ENCODE measurements at places on chromosomes 4 and X. TPM values are rescaled to one million over a fixed set of nuclear protein-coding genes. Genes with fewer than 3 reads are reported as not detected.

- H3K4me3 ChIP-seq = no peak overlapping the region
- DNase-seq = peak; percentile 53
- H3K27me3 ChIP-seq = no peaks in the 10 kb centered on the region
- H3K27ac ChIP-seq = no peak overlapping the region
- no peaks in the 10 kb centered on the region for H3K4me1 ChIP-seq
Observed at GRCh38 chrX:11533199-11533651, 132.5 kb downstream of the ARHGAP6 start.

- peaks cover 12% of the 10 kb centered on the region for H3K36me3 ChIP-seq
- no peak overlapping the region for H3K27ac ChIP-seq
- H3K27me3 ChIP-seq = no peaks in the 10 kb centered on the region
- DNase-seq = no peak
- no peak overlapping the region for H3K4me3 ChIP-seq
- no peaks in the 10 kb centered on the region for H3K4me1 ChIP-seq
Observed at GRCh38 chr4:183639291-183639690, 19.7 kb downstream of the RWDD4 start.

SLC9B1 gene
- 1.0 TPM for polyA plus RNA-seq

NEUROG2 gene
- polyA plus RNA-seq = not detected

- H3K27me3 ChIP-seq = no peaks in the 10 kb centered on the region
- H3K36me3 ChIP-seq = no peaks in the 10 kb centered on the region
- H3K4me1 ChIP-seq = no peaks in the 10 kb centered on the region
- H3K27ac ChIP-seq = no peak overlapping the region
- no peak for DNase-seq
Observed at GRCh38 chrX:120791013-120791643, 84.5 kb downstream of the CT47B1 start.

GRCh38 chr4:184833046-184833838 is 7.5 kb upstream of the ACSL1 start:
- H3K4me3 ChIP-seq = no peak overlapping the region
- no peak overlapping the region for H3K27ac ChIP-seq
- peaks cover 9% of the 10 kb centered on the region for H3K27me3 ChIP-seq

GRCh38 chr4:76624241-76624681 is 189.2 kb downstream of the SHROOM3 start:
- peaks cover 40% of the 10 kb centered on the region for H3K4me1 ChIP-seq
- no peak overlapping the region for H3K4me3 ChIP-seq
- peaks cover 6% of the 10 kb centered on the region for H3K36me3 ChIP-seq

MAPK10 gene
- polyA plus RNA-seq = 18.9 TPM

SPANXA1 gene
- not detected for polyA plus RNA-seq

SHROOM2 gene
- polyA plus RNA-seq = 7.0 TPM

- H3K27ac ChIP-seq = no peak overlapping the region
- no peak for DNase-seq
- H3K4me1 ChIP-seq = no peaks in the 10 kb centered on the region
- no peak overlapping the region for H3K4me3 ChIP-seq
- no peaks in the 10 kb centered on the region for H3K27me3 ChIP-seq
Observed at GRCh38 chrX:110853610-110854009, 58.0 kb upstream of the CHRDL1 start.

GRCh38 chr4:34250562-34250961 is 1993.8 kb downstream of the ARAP2 start:
- no peak overlapping the region for H3K27ac ChIP-seq
- no peak for DNase-seq
- H3K4me3 ChIP-seq = no peak overlapping the region
- H3K36me3 ChIP-seq = no peaks in the 10 kb centered on the region

PRR32 gene
- polyA plus RNA-seq = 0.18 TPM

SMARCA1 gene
- polyA plus RNA-seq = 43.9 TPM

ZMAT1 gene
- polyA plus RNA-seq = 18.4 TPM

DNA sequence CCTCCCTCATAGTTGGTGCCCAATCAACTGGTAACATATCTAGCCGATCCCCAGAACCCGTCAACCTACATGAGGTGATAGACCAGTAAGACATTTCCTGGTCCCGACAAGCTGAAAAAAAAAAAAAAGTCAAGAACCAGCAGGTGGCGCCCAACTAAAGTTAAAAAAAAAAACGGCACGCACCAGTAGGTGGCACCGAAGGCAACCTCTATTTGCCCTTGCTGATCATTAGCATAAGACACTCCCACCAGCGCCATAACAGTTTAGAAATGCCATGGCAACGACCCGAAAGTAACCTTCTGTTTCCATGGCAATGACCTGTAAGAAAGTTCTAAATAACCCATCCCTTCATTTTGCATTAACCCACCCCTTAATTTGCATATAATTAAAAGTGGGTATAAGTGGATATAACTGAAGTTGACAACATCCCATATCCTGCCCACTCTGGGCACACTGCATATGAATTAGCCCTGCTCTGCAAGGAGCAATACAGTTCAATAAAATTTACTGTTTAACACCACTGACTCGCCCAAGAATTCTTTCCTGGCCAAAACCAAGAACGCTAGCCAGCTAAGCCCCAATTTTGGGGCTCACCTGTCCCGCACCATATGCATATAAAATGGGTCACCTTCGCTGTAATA is 83.9 kb upstream of the SPANXB1 start:
- no peaks in the 10 kb centered on the region for H3K27me3 ChIP-seq
- H3K36me3 ChIP-seq = no peaks in the 10 kb centered on the region
- no peaks in the 10 kb centered on the region for H3K4me1 ChIP-seq

DNA sequence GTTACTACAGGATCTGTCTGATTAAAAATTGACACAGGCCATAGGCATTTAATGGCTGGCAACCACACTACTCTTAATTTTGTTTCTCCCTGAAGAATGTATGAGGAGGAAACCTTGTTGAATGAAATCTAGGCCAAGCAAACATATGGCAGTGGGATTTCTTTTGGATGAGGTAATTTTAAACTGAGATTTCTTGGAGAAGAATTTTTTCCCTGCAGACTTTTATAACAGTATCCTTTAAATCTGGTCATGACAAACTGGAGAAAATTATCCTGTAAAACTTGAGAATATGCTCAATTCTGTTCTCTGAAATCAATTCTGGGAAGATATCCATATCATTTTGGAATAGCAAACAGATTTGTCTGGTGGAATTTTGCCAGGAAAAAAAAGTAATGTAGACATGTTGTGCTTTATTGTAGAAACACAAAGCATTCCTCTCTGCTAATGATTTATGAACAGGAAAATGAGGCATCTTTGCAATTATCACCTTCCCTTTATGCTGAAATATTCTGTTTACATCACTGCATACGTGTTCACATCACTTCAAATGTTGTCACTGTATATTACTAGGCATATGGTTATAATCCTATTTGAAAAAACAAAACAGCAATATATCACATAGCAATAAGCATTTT is 108.3 kb upstream of the ARSJ start:
- no peak overlapping the region for H3K4me3 ChIP-seq
- DNase-seq = no peak
- H3K4me1 ChIP-seq = no peaks in the 10 kb centered on the region
- no peak overlapping the region for H3K27ac ChIP-seq
- H3K27me3 ChIP-seq = no peaks in the 10 kb centered on the region

- no peak overlapping the region for H3K27ac ChIP-seq
- peaks cover 3% of the 10 kb centered on the region for H3K4me1 ChIP-seq
- H3K4me3 ChIP-seq = no peak overlapping the region
- no peaks in the 10 kb centered on the region for H3K27me3 ChIP-seq
Observed at GRCh38 chr4:98890702-98891455, 38.1 kb downstream of the EIF4E start.

- H3K4me1 ChIP-seq = no peaks in the 10 kb centered on the region
- no peak overlapping the region for H3K4me3 ChIP-seq
- H3K36me3 ChIP-seq = no peaks in the 10 kb centered on the region
- no peak overlapping the region for H3K27ac ChIP-seq
- DNase-seq = no peak
Observed at GRCh38 chrX:134694333-134695322, 36.4 kb upstream of the PLAC1 start.

GRCh38 chrX:134484039-134484438 is 24.1 kb downstream of the HPRT1 start:
- no peaks in the 10 kb centered on the region for H3K27me3 ChIP-seq
- DNase-seq = peak; percentile 4
- H3K4me1 ChIP-seq = no peaks in the 10 kb centered on the region
- H3K27ac ChIP-seq = no peak overlapping the region
- no peak overlapping the region for H3K4me3 ChIP-seq

DNA sequence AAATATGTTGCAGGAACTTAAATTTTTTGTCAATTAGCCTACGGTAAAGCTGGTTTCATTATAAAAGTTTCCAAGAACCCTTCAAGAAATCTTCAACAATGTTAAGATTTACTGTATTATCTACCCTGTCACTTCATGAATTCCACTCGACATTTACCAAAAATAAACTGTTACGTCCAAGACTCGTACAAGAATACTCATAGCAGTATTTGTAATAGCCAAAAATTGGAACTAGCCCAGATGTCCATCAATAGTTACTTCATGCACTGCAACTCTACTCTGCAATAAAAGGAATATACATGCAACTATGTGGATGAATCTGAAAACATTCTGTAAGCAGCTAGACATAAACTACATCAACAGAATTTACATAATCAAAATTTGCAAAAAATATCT is 13.4 kb downstream of the RBMX start:
- H3K4me3 ChIP-seq = no peak overlapping the region
- no peaks in the 10 kb centered on the region for H3K27me3 ChIP-seq
- H3K36me3 ChIP-seq = peaks cover 30% of the 10 kb centered on the region
- H3K4me1 ChIP-seq = no peaks in the 10 kb centered on the region

DNA sequence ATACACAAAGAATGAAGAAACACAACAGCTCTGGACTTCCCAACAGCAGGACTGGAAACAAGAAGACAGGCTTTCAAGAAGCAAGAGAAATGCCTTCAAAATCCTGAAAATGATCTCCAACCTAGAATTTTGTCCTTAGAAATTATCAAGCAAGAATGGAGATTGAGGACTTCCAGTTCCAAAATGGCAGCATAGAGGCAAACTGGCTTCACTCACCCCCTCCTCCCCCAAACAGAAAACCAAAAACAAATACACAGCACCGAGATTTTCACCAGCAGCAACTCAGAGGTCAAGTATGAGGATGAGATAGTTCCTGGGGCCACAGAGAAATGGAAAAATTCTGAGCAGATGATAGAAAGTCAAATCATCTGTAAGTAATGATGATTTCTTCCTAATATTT is 40.5 kb upstream of the LRBA start:
- no peak overlapping the region for H3K4me3 ChIP-seq
- H3K36me3 ChIP-seq = no peaks in the 10 kb centered on the region
- no peak overlapping the region for H3K27ac ChIP-seq
- no peaks in the 10 kb centered on the region for H3K27me3 ChIP-seq
- H3K4me1 ChIP-seq = no peaks in the 10 kb centered on the region
- DNase-seq = no peak

GRCh38 chr4:185881430-185881829 is 69.4 kb upstream of the SORBS2 start:
- no peak overlapping the region for H3K4me3 ChIP-seq
- H3K4me1 ChIP-seq = no peaks in the 10 kb centered on the region
- H3K27me3 ChIP-seq = no peaks in the 10 kb centered on the region
- no peak overlapping the region for H3K27ac ChIP-seq
- no peak for DNase-seq
- H3K36me3 ChIP-seq = no peaks in the 10 kb centered on the region

DNA sequence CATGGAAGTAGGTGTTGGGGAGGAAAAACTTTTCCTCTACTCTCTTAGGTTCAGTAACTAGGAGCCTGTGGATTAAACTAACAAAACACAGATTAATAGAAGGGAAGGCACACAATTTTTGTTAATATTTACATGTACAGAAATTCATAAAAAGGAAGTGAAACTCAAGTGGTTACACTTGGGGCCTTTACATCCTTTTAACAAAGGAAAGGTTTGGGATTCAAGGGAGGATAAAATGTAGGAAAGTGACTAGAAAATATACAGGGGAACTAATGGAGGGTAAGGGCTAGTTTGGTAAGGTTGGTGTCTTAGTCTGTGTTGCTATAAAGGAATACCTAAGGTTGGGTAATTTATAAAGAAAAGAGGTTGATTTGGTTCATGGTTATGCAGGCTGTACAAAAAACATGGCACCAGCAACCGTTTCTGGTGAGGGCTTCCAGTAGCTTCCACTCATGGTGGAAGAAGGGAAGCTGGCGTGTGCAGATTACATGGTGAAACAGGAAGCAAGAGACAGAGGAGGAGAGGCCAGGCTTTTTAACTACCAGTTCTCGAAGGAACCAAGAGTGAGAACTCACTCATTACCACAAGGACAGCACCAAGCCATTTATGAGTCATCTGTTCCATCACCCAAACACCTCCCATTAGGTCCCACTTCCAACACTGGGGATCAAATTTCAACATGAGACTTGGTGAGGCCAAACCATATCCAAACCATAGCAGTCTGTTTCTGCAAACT is 124.4 kb downstream of the CHRDL1 start:
- H3K36me3 ChIP-seq = no peaks in the 10 kb centered on the region
- H3K4me1 ChIP-seq = no peaks in the 10 kb centered on the region
- no peak overlapping the region for H3K27ac ChIP-seq
- DNase-seq = no peak
- H3K4me3 ChIP-seq = no peak overlapping the region

- H3K4me1 ChIP-seq = no peaks in the 10 kb centered on the region
- H3K27me3 ChIP-seq = no peaks in the 10 kb centered on the region
- H3K27ac ChIP-seq = no peak overlapping the region
- no peak overlapping the region for H3K4me3 ChIP-seq
- H3K36me3 ChIP-seq = no peaks in the 10 kb centered on the region
- no peak for DNase-seq
Observed at GRCh38 chr4:116880625-116881024, 204.8 kb downstream of the TRAM1L1 start.

DNA sequence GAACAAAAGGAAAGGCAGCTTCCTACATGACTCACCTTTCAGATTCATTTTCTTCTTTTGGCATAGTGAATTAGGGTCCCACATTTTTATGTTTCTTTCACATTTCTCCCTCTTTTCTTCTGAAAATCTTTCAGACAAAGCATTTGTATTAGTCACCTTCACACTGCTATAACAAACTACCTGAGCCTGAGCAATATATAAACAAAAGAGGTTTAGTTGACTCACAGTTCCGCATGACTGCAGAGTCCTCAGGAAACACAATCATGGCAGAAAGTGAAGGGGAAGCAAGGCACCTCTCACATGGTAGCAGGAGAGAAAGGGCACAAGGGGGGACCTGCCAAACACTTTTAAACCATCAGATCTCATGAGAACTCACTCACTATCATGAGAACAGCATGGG is 36.9 kb downstream of the MAGEA9 start:
- H3K4me3 ChIP-seq = no peak overlapping the region
- H3K27me3 ChIP-seq = no peaks in the 10 kb centered on the region
- H3K4me1 ChIP-seq = no peaks in the 10 kb centered on the region
- H3K36me3 ChIP-seq = no peaks in the 10 kb centered on the region
- no peak overlapping the region for H3K27ac ChIP-seq
- DNase-seq = no peak

CYSLTR1 gene
- polyA plus RNA-seq = 2.1 TPM

GRCh38 chrX:18721683-18722499 is 14.4 kb downstream of the PPEF1 start:
- H3K4me3 ChIP-seq = no peak overlapping the region
- H3K27me3 ChIP-seq = no peaks in the 10 kb centered on the region
- no peak overlapping the region for H3K27ac ChIP-seq
- no peaks in the 10 kb centered on the region for H3K36me3 ChIP-seq

ADH6 gene
- polyA plus RNA-seq = 2.8 TPM

FHIP1A gene
- polyA plus RNA-seq = 5.0 TPM

DCAF8L2 gene
- 0.03 TPM for polyA plus RNA-seq
